ENCODE measurements at places on chromosomes 5 and 9. TPM values are rescaled to one million over a fixed set of nuclear protein-coding genes. Genes with fewer than 3 reads are reported as not detected.

GRCh38 chr5:29779141-29779540 is 1414.3 kb upstream of the CDH6 start:
- no peak for DNase-seq
- no peak overlapping the region for H3K27ac ChIP-seq
- H3K36me3 ChIP-seq = no peaks in the 10 kb centered on the region
- H3K4me3 ChIP-seq = no peak overlapping the region

Gene CCL27
- not detected for total RNA-seq

DNA sequence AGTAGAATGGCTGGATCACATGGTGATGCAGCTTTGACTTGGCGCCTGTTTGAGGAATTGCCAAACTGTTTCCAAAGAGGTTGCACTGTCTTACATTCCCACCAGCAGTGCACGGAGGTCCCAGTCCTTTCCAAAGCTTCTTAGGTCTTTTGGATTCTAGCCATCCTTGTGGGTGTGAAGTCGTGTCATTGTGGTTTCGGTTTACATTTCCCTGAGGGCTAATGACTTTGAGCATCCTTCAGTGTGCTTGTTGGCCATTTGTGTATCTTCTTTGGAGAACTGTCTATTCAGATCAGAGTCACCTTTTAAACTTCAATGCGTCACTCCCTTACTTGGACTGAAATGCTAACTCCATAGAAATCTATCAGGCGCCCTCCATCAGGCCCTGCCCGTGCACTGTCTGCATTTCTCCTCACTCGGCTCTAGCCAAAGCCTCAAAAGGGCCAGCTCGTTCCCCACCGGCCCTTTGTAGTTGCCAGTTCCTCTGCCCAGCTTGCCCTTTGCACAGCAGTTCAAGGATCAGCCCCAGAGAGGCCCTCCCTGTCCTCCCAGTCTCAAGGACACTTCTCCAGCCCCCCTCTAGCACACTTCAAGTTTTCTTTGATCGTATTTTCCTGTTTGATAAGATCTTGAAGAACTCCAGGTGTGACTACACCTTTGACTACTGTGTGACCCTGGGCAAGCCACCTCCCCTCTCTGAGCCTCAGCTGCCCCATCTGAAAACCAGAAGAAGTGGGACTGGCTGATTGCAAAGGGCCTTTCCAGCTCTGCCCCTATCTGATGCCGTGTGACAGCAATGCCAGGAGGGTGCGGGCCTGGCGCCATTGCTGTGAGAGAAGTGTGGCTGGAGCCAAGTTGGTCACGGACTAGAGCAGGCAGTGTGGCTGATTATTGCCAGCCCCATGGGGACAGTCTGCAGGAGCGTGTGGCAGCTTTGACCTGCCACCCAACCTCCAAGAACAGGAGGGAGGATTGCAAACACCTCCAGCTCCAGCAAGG is 5.6 kb downstream of the HRH2 start:
- peaks cover 60% of the 10 kb centered on the region for H3K4me1 ChIP-seq
- no peak for DNase-seq
- peaks cover 37% of the 10 kb centered on the region for H3K36me3 ChIP-seq
- no peaks in the 10 kb centered on the region for H3K27me3 ChIP-seq
- no peak overlapping the region for H3K27ac ChIP-seq

Gene PDCD1LG2
- total RNA-seq = 0.81 TPM

- H3K4me3 ChIP-seq = no peak overlapping the region
- H3K4me1 ChIP-seq = no peaks in the 10 kb centered on the region
- H3K27ac ChIP-seq = no peak overlapping the region
- H3K36me3 ChIP-seq = no peaks in the 10 kb centered on the region
- no peak for DNase-seq
Measured at GRCh38 chr5:156188016-156188415, 138.9 kb upstream of the SGCD start.

- DNase-seq = no peak
- no peak overlapping the region for H3K27ac ChIP-seq
- H3K4me1 ChIP-seq = no peaks in the 10 kb centered on the region
- no peaks in the 10 kb centered on the region for H3K36me3 ChIP-seq
- peaks cover 12% of the 10 kb centered on the region for H3K27me3 ChIP-seq
Measured at GRCh38 chr5:66273121-66273520, 129.0 kb downstream of the SREK1 start.

DNA sequence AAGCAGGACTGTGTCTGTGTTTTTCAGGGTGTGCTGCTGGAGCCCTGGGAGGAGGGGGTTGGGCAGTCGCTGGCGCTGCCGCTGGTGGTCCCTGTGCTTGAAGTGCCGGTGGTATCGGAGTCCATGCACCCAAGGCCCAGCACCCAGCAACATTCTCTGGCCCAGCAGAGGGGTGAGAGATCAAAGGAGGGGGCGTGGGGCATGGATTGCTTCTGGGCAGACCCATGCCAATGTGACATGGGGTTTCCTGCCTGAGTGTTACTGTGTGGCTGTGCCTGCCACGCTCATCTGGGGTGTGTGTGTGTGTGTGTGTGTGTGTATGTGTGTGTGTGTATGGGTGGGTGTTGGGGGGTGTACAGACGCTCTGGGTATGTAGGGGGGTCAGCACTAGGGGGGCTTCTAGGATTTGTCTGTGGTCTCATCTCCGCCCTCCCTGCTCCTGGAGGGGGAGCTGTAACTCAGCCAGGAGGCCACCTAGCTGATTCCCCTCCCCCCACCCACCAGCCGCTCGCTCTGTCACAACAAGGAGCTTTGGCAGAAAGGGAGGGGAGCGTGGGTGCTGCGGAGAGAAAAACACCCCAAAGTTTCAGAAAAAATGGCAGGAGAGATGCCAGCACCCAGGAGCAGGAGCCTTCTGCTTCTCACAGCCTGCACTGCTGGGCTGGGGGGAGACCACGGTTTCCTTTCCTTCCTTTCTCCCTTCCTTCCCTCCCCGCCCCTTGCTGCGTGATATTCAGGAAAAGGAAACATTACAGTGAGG is 35.9 kb upstream of the HSPA9 start:
- peaks cover 12% of the 10 kb centered on the region for H3K4me1 ChIP-seq
- DNase-seq = peak; percentile 47
- no peaks in the 10 kb centered on the region for H3K36me3 ChIP-seq
- peaks cover 34% of the 10 kb centered on the region for H3K27me3 ChIP-seq
- no peak overlapping the region for H3K4me3 ChIP-seq

- H3K4me1 ChIP-seq = peaks cover 24% of the 10 kb centered on the region
- H3K27me3 ChIP-seq = peaks cover 13% of the 10 kb centered on the region
- H3K4me3 ChIP-seq = no peak overlapping the region
- no peak overlapping the region for H3K27ac ChIP-seq
- no peak for DNase-seq
Measured at GRCh38 chr5:109659901-109660300, 29.8 kb upstream of the MAN2A1 start.

- DNase-seq = no peak
- no peaks in the 10 kb centered on the region for H3K27me3 ChIP-seq
- no peaks in the 10 kb centered on the region for H3K36me3 ChIP-seq
- H3K4me1 ChIP-seq = no peaks in the 10 kb centered on the region
- H3K4me3 ChIP-seq = no peak overlapping the region
Measured at GRCh38 chr5:97458851-97459250, 275.8 kb upstream of the RIOK2 start.

- H3K4me1 ChIP-seq = no peaks in the 10 kb centered on the region
- no peaks in the 10 kb centered on the region for H3K27me3 ChIP-seq
- H3K27ac ChIP-seq = no peak overlapping the region
Measured at GRCh38 chr9:105911104-105911911, 217.0 kb downstream of the TMEM38B start.

Gene EQTN
- not detected for total RNA-seq

- no peaks in the 10 kb centered on the region for H3K36me3 ChIP-seq
- H3K4me3 ChIP-seq = no peak overlapping the region
- H3K27ac ChIP-seq = no peak overlapping the region
- DNase-seq = no peak
- H3K4me1 ChIP-seq = peaks cover 1% of the 10 kb centered on the region
Measured at GRCh38 chr5:138596105-138596881, 21.1 kb upstream of the HSPA9 start.

- H3K4me3 ChIP-seq = peak overlapping the region; percentile 3
- peaks cover 4% of the 10 kb centered on the region for H3K36me3 ChIP-seq
- peaks cover 57% of the 10 kb centered on the region for H3K27me3 ChIP-seq
- H3K4me1 ChIP-seq = peaks cover 34% of the 10 kb centered on the region
Measured at GRCh38 chr9:37038302-37038942, 4.4 kb upstream of the PAX5 start.

Gene COL23A1
- total RNA-seq = not detected

All from activated CD4-positive, alpha-beta T cell treated with anti-CD3 and anti-CD28 coated beads for 36 hours (primary cell).